ENCODE measurements at places on chromosomes 3 and 15. TPM values are rescaled to one million over a fixed set of nuclear protein-coding genes. Genes with fewer than 3 reads are reported as not detected.

DNA sequence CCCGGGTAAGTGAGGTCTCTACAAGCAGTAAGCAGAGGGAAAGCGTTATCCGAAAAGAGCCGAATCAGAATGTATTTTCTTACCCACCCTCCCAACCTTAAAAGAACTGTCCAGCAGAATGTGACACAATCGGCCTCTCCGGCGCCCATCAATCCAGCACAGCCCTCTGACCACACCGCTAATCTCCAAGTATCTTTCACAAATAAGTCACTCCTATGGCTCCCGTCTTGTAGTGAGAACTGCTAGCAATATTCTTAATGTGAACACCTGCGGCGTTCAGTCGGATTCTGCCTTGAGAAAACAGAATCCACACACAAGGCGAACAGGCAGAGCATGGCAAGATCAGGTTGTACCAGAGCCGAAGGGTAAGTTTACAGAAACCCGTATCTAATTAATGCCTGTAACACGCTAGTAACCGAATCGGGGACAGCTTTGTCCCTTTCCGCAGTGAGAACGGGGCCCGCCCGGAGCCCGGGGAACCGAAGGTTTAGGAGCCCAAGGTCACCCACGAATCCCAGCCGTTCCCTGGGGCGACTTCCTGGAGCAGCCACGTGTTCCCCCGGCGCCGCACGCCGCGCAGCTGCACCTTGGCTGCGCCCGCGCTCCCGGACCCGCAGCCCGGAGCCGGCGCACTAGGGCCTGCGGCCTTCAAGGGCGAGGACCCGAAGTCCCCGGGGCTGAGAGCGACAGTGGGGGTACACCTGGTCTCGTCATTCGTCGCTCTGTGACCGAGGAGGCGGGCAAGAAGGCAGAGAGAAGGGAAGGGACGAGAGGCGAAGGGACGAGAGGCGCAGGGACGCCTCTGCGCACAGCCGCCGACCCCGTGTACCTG is 672 bp downstream of the TFRC start:
- peak; percentile 78 for DNase-seq

DNA sequence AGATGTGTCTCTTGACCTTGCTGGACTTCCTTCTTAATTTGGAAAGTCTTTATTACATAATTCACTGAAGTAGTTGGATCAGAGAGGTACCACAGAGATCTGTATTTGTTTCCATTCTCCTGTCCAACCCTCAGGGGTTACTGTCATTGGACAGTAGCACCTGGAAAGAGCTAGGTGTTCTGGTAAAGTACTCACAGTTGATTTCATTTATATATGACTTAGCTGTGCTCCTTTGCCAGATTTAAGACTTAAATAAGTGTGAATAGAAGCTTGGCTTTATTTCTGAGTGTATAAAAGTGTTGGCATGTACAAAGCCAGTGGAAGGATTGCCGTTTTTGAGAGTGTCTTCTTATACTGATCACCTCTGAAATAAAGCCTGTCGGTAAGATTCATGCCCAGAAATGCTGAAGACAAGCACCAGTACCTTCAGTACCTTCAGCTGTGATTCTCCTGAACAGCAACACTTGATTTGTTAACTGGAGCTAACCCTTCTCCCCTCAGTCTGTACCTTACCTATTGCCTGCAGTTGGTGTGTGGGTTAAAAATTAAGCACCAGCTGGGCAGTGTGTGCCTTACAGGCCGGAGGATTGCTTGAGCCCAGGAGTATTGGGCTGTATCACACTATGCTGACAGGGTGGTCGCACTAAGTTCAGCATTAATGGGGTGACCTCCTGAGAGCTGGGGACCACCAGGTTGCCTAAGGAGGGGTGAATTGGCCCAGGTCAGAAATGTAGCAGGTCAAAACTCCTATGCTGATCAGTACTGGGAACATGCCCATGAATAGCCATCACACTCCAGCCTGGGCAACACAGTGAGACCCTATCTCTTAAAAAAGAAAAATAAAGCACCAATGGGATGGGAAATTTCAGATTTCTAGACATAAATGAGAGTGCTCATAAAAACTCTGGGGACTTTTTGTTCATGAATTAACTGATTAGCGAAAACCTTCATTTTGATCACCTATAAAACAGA is 197.7 kb downstream of the FNDC3B start:
- DNase-seq, result no peak

DNA sequence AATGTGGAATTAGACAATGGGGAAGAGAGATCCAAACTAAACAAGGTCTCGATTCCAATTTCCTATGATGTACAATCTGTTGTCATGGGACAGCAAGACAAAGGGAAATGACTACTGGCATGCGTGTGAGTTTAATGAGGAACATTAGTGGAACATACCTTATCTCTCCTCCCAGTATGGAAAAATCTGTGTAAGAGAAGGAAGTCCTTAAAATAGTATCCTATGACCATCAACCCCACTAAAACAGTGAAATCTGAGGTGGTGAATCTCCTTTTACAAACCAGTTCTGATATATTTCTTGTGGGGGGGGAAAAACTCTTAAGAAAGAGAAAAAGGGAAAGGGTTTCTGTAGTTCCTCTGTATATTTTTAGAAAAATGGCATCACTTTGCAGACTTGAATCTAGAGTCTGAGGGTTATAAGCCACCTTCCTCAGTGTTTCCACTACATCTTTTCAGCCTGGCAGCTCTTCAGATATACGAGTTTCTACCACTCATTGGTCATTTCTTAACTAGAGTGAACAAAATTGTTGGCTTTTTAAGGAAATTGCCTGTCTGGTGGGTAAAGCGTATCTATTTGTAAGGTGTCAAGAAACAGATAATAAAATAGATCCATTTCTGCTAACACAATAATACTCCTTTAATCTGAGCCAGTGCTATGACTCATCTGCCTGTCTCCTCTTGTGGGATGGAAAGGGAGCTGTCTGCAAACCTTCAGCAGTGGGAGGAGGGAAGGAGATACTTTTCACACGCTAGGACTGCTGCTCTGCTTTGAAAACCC is 3.0 kb upstream of the TNFAIP8L3 start:
- DNase-seq, result no peak

- peak; percentile 79 for DNase-seq
These were observed 3.0 kb downstream of the SLC51A start for GRCh38 chr3:196219194-196219969.

GRCh38 chr15:88902221-88902835 is 7.0 kb upstream of the HAPLN3 start:
- peak; percentile 8 for DNase-seq

DNA sequence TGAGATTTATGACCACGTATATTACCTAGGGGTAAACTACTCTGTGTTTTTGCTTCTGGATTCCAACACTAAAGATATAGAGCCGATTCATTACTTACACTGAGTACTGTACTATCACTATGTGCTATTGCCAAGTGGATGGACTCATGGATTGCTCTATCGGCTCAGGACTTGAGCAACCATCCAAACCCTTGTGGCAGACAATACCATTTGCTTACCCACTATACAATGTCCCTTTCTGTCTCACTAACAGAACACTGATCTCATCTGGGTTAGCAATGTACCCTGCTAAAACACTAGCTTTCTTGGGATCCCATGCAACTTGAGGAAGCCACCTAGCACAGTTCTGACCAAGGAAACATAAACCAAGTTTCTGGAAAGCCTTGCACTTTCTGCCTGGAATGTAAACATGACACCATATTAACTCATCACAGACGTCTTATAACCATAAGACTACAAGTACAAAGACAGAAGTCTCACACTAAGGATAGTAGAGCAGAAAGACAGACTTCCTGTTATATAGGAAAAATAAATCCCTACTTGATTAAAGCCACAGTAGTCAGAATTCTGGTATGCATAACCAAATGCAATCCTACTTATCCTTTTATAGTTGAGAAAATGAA is 38.6 kb downstream of the HACD2 start:
- no peak for DNase-seq

DNA sequence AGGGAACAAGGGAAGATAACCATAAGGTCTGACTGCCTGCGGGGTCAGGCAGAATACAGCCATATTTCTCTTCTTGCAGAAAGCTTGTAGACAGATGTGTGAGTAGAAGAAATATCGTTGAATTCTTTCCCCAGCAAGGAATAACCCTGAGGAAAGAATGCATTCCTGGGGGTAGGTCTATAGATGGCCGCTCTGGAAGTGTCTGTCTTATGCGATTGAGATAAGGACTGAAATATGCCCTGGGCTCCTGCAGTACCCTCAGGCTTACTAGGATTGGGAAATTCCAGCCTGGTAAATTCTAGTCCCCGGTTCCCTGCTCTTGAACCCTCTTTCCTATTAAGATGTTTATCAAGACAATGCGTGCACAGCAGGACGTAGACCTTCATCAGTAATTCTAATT is 15.8 kb upstream of the SST start:
- no peak for DNase-seq

The XCR1 gene
- total RNA-seq, result not detected

Measured in Right ventricle myocardium superior (tissue), 1 donor.